Hindlimb muscle (tissue), 1 donor: ENCODE measurements at places on chromosomes 12 and 14.

DNA sequence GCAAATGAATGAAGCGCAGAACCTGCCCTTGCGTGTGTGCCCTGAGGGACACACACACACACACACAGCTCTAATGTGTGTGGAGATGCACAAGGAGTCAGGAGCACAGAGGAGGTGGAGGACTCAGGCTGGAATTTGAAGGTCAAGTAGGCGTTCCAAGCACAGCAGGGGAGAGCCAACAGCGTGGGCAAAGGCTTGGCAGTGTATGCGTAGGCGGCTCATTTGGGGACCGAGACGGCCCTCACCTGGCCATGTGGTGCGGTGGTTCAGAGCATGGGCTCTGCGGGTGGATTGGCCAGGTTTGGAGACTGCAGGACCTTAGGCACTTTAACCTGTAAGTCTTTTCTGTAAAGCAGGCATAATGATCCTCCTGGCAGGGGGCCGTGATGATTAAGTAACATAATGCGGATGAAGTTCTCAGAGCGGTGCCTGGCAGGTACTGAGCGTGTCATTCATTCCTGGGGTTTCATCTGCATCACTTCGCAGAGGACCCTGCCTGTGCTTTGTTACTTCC lies 69.5 kb upstream of the SLC24A4 start:
- no peak for DNase-seq

DNA sequence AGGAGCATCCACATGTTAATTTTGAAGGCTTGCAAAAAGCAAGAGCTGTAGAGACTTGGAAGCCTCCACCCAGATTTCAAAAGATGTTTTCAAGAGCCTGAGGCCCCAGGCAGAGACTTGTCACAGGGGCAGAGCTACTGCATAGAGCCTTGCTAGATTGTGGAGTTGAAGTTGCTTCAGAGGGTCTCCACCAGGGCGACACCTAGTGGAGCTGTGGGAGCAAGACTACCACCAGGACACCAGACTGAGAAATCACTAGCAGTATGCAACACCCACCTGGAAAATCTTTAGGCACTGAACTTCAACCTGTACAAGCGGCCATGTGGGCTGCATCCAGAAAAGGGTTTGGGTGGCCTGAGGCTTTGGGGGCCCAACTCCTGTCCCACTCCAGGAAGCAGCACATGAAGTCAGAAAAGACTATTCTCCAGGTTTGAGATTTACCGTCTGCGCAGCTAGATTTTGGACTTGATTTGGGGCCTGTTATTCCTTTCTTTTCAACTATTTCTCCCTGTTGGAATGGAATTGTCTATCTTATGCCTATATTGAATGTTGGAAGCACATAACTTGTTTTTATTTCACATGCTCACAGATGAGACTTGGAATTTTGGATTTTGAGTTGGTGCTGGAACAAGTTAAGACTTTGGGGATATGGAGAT lies 508.6 kb downstream of the FLRT2 start:
- peak; percentile 38 for DNase-seq

GRCh38 chr12:23585782-23586163 lies 363.7 kb downstream of the SOX5 start:
- no peak for DNase-seq

GRCh38 chr12:12661086-12661856 lies 34.7 kb downstream of the GPR19 start:
- DNase-seq: no peak

GRCh38 chr14:90698379-90698869 lies 117.8 kb downstream of the TTC7B start:
- peak; percentile 47 for DNase-seq

- DNase-seq: peak; percentile 26
Measured at GRCh38 chr12:20097626-20098025, 270.7 kb upstream of the PDE3A start.

GRCh38 chr12:54932691-54933090 lies 51.9 kb downstream of the TESPA1 start:
- DNase-seq: no peak

- DNase-seq: no peak
Measured at GRCh38 chr14:54610051-54610977, 43.4 kb downstream of the SAMD4A start.

- peak; percentile 83 for DNase-seq
Measured at GRCh38 chr12:54220092-54220557, 31.3 kb upstream of the SMUG1 start.

DNA sequence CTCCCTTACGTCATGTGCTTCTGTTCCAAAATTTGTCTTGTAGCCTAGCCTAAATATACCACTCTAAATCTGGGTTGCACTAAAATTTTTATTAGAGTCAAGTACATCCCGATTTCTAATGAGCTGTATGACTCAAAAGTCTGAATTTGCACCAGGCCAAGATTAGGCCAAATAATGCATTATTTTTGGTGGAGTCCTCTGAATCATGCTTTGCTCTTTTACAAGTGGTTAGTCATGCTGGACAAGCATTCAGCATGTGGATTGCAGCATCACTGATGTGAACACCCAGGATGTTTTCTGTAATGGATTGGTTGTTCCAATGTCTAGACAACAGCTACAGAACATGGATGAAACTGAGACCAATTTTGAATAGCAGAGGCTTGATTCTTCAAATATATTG lies 23.7 kb downstream of the HEBP1 start:
- DNase-seq: no peak

DNA sequence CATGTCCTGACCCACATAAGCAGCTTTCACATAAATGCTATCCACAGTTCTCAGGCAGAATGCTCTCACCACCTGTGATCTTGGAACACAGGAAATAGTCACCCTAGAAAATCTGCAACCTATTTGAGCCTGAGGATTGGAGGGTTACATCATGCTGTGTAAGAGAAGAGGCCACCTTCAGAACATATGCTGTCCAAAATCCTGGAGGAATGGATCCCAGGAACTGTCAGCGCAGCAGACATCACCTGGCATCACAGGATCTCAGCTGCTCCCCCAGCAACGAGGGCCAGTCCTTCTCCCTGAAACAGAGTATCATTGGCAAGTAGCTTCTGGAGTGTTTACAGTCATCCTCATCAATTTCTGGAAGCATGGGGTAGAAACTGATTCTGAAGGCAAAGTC lies 63.2 kb upstream of the LTA4H start:
- DNase-seq: no peak

GRCh38 chr12:131613678-131614077 lies 97.2 kb upstream of the SFSWAP start:
- DNase-seq: no peak

DNA sequence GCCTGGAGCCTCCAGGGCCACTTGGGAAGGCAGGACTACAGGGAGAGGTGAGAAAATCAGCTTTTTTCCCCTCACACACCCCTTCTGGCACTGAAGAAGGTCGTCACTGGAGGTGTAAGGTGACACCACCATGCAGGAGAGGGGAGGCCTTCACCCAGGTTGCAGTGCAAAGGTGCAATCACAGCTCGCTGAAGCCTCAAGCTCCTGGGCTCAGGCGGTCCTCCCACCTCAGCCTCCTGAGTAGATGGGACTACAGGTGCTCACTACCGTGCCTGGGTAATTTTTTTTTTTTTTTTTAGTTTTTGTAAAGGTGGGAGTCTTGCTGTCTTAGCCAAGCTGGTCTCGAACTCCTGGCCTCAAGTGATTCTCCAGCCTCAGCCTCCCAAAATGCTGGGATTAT lies 93.6 kb downstream of the TNFAIP2 start:
- DNase-seq: no peak

- no peak for DNase-seq
Measured at GRCh38 chr14:37274652-37275051, 76.9 kb downstream of the MIPOL1 start.
